SHP77 (cell line): ENCODE measurements at places on chromosomes 5 and 9.
A peak's percentile ranks its signal among the peaks of the same experiment; 100 is the strongest.

DNA sequence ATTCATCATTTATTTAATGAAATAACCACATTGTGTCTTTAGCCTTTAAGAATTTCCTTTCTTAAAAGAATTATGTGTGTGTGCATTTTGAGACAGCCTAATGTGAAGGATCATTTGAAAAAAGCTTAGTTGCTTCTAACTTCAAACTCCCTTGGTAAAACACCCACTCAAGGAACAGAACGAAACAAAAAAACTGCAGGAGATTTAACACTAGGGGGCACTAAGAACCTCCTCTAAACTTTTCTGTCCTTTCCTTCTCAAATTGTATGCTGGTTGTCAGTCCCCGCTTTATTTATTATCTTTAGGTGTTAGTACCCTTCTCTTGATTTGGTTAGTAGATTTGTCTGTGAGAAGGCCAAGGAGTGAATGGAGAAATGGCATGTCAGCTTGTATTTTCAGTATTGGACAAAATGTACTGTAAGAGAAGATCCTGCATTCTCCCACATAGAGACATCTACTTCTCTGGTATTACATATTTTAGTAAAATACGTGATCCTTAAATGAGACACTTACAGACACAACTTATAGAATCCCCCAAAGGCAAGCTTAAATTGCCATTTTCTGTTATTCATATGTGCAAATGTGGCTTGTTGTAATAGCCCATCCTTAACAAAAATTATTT, 229.7 kb downstream of the MRPS30 start:
- DNase-seq: peak; percentile 56

- DNase-seq: no peak
Observed at GRCh38 chr9:126955811-126956210, 41.2 kb downstream of the RALGPS1 start.

- DNase-seq: no peak
Observed at GRCh38 chr9:13324988-13325387, 45.5 kb upstream of the MPDZ start.

- DNase-seq: no peak
Observed at GRCh38 chr5:84599964-84600363, 215.3 kb upstream of the EDIL3 start.

DNA sequence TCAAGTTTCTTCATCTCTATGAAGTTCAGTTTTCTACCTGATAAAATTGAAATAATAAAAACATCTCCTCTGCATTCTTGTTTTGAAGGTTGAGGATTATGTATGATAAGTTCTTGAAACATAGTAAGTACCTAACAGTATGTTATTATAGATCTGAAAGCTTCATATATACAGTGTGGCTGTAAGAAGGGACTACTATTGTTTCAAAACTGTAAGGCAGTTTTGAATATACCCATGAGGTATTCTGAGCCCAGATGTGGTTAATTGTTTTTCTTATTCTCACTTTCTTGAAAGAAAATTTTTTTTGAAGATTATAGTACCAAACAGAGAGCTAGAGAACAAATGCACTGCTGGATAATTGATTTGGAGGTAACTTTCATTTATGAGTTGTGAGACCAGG, 383.2 kb downstream of the CHSY3 start:
- DNase-seq: no peak

DNA sequence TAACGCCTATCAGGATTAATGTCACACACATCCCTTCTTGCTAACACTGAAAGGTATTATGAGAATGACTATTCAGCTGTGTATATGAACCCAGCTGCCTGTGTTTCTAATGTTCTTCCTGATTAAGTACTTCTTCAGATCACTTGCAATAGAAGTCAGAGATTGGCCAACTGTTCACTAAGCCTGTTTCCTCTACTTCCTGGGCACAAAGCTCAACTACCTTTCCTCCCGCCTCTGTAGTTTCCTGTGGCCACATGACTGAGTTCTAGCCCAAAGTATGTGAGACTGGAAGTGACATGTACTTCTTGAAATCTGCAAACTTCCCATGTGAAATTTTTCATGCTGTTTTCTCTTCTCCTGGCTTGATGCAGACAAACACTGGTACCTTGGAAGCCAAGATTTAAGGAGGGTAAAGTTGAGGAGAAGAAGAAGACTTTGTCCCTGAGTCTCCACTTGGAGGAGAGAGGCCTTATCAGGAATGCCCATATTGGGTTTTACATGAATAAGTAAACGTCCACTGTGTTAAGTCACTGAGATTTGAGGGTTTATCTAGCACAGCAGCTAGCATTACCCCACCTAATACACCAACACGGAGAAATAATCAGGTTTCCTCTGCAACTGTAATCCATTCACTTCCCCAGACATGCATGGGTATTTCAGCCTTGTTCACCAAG, 58.6 kb downstream of the SLIT3 start:
- DNase-seq: no peak

GRCh38 chr9:133210609-133211008, 1.6 kb upstream of the OBP2B start:
- DNase-seq: no peak

GRCh38 chr5:6950860-6951259, 237.6 kb downstream of the TENT4A start:
- no peak for DNase-seq

DNA sequence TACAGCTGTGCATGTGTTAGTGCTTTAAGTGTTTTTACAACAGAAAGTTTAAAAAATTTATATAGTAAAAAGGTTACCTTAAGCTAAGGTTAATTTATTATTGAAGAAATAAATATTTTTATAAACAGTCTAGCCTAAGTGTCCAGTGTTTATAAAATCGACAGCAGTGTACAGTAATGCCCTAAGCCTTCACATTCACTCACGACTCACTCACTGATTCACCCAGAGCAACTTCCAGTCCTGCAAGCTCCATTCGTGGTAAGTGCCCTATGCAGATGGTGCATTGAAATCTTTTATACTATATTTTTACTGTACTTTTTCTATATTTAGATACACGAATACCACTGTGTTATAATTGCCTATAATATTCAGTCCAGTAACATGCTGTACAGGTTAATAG, 159.1 kb downstream of the ROR2 start:
- no peak for DNase-seq

DNA sequence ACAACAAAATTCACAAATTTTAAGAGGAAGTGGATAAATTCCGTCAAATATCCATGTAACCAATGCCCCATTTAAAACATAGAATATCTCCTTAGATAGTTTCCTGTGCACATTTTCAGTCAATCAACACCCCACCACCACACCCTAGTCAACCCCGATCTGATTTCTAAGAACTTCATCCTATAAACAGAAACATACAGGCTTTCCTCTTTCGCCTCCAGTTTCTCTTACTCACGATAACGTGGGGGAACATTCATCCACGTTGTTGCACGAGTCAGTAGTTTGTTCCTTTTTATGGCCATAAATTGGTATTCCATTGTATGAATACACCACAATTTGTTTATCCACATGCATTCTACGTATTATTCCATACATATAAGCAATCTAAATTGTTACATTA, 35.6 kb upstream of the TRIO start:
- no peak for DNase-seq

DNA sequence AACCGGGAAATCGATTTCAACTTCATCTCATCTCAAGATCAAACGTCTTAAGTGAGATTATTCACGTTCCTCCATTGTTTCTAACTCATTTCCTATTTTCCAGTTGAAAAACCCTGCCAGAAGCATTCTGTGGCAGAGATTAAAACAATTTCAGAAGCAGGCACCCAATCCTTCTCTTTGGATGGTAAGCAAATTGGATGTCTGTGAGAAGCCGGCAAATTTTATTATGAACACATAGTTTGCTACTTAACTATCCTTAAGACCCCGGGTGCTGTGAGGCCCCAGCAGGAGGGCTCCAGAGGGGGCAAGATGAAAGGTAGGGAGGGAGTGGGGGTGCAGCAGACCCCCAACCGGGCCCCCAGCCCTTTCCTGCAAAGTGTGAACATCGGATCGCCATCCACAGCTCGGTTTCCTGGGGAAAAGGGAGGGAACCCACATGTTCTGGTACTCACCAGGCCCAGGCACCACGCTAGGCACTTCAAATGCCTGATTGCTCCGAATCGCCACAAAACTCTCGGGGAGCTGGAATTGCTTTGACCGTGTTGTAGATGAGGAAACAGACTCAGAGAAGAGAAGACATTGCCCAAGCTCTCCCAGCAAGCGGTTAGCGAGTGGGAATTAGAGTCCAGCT, 167.1 kb upstream of the MVB12B start:
- DNase-seq: no peak

GRCh38 chr5:42840269-42840668, 28.6 kb upstream of the SELENOP start:
- no peak for DNase-seq

DNA sequence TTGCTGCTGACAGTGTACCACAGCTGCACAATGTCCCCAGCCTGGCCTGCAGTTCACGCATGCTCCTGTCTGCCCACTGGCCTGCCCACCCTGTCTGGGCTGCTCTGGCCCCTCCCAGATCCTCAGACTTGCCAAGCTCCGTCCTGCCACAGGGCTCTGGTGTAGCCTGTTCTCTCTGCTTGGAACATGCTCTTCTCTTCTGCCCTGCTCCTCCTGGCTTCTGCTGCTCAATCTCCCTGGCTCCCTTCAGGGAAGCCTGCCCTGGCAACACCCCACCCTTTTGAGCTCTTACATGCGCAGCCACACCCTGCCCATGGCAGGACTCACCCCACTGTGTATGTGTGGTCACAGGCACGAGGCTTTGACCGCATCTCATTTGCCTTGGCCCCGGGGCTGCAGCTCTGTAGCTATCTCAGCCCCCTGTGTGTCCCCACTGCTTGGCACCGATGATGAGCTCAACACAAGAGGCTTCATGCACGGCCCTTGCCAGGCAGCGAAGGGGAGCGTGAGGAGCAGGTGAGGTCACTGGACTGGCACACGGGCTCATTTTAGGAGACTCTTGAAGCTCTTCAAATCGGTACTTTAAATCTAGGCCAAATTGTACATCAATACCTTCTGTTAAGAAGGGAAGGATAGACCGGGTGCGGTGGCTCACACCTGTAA, 20.4 kb upstream of the BRD3 start:
- no peak for DNase-seq

GRCh38 chr5:40685193-40685592, 5.5 kb downstream of the PTGER4 start:
- no peak for DNase-seq

GRCh38 chr9:131289301-131290035, at the start of gene PLPP7:
PLPP7 (plus strand) TSS chr9:131289723; CDS start chr9:131289998, 275 bp downstream.
- DNase-seq: peak; percentile 61

DNA sequence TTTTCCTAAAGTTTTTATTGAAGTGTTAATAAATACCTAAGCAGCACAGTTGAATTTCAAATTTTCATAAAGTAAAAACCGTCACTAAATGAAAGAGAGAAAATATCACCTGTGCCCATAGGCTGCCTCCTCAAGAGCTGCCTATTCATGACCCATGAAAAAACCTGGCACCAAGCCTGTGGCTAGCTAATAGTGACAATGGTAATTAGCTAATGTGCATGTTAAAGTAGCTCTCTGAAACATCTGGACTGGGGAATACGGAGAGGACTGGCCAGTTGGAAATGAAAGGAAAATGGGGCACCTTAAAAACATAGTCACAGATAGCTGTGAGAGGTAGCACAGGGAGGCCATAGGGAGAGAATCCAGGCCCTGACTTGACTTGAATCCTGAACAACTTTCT, 5.4 kb upstream of the GNE start:
- DNase-seq: no peak

- DNase-seq: no peak
Observed at GRCh38 chr9:84174486-84174885, 166.1 kb downstream of the SLC28A3 start.

DNA sequence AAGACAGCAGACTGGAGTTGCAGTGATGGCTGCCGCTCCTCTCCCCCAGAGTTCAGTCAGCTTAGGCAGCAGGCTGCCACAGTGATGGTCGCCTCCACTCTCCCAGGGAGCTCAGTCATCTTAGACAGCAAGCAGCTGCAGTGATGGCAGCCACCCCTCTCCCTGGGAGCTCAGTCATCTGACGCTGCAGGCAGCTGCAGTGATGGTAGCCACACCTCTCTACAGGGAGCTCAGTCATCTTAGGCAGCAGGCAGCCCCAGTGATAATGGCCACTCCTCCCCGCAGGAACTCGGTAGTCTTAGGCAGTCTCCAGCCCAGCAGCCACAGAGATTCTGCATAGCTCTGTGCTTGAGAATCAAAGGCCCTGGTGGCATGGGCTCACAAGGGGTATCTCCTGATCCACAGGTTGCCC, 582.7 kb downstream of the DTWD2 start:
- DNase-seq: peak; percentile 47

DNA sequence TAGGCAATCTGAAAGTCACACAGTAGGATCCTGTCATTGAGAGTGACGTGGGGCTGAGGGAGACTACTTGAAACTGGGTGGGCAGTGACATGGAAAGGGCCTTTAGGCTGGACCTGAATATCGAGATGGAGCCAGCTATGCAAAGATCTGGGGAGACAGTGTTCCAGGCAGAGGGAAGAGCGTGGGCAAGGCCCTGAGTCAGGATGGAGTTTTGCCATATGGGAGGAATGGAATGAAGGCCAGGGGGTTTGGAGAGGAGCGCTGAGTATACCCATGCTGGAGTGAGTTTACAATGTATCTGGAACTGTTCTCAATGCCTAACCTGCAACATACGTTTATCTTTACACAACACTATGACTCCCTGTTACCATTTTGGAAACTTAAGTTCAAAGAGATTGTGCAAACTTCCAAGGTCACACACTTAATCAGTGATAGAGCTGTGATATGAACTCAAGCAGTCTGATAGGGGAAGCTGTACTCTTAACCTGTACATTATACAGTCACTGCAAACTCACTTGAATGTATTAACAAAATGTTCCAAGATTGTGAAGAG, 33.5 kb downstream of the INSYN2B start:
- DNase-seq: no peak

DNA sequence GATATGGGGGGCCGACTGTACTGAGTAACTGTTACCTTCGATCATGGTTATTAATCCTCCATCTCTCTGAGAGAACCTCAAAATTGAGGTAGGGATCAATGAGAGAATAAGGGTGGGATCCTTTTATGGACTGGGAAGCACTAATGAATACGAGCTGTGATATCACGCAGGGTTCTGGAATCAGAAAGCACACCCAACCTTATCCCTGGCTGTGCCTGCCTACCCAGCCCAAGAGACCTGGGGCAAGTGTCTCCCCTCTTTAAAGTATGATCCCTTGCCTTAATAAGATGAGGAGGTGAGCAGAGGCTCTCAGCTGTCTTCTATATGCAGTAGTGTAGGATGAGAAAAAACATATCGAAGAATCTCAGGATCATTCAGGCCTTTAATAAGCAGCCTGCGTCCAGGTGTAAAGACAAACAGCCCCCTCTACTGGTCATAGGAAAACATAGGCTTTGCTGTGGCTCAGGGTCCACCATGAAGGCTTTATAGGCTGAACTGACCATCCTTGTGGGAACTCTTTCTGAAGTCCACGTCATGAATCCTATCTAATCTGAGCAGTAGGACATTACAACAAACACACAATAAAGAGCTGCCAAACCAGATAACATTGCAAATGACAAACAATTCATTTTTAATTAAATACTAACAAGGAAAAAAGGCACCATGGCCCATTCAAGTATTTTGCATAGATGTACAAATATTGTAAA, 16.8 kb downstream of the NIPAL4 start:
- DNase-seq: peak; percentile 70

- DNase-seq: peak; percentile 16
Observed at GRCh38 chr5:10982626-10983025, 221.6 kb upstream of the DAP start.

- no peak for DNase-seq
Observed at GRCh38 chr5:126975796-126976195, 54.6 kb downstream of the MARCHF3 start.

GRCh38 chr9:26955222-26955903, 849 bp upstream of the IFT74 start:
- no peak for DNase-seq

GRCh38 chr5:79088507-79088906, 18.9 kb downstream of the BHMT2 start:
- DNase-seq: no peak

GRCh38 chr9:124257844-124258606, at the start of gene NEK6:
NEK6 (plus strand) TSS chr9:124257949; CDS start chr9:124301965, 44,016 bp downstream.
- DNase-seq: no peak
